ENCODE measurements at places on chromosomes 12 and 14. TPM values are rescaled to one million over a fixed set of nuclear protein-coding genes. Genes with fewer than 3 reads are reported as not detected.

DNA sequence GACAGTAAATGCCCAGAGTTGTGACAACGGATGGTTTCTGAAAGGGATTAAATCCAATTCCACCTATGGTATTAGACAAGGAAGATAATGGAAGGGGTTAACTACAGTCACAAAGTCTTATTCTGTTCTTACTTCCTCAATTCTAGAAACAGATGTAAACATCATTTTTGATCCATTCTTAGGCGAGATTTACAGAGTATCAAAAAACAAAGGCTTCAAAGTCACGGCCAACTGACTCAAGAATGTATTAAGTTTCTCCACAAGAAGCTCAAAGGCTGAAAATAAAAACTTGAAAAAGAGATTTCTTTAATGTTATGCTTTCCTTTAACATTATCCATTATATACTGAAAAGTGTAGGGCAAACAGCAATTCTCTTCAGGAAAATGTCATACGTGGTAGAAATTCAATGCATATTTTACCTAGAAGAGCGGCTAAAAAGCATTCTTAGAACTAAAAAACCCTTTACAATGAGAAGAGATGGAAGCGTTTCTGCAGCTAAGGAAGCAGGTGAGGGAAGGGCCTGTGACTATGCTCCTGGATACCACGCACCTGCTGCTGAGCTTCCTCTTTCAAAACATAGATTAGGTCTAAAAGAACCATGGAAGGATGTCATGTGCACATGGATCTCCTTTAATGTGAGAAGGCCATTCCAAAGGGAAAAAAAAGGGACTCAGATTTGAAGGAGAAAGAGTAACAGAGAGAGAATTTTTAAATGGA is 185.8 kb downstream of the STXBP6 start:
- DNase-seq, result no peak

TAS2R20 gene
- total RNA-seq, result 23.7 TPM

DNA sequence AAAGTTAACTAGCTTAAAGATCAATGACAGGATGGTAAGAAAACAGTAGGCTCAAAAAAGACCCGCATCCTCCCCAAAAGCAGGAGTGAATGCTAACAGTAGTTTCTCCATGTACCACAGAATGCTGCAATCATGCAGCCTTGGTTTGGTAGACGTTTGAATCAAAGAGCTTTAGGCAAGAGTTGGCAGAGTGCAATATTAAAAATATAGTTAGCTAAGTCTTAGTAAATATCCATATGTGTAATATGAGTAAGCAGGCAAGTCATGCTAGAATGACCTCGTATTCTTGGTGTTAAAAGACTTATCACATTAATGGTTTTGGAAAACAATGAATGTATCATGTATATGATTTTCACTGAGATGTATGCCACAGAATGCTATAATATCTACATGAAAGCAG is 18.8 kb upstream of the KLRF1 start:
- no peak for DNase-seq

COCH gene
- total RNA-seq, result 4.2 TPM

- DNase-seq, result no peak
Measured at GRCh38 chr12:62519043-62519442, 52.4 kb downstream of the MON2 start.

Measured in urinary bladder (tissue), 4 donors.